Stimulated activated naive CD8-positive, alpha-beta T cell treated with anti-CD3 and anti-CD28 coated beads, Interleukin-15, amount 100 ng/mL, for 72 hours (primary cell): ENCODE measurements at places on chromosomes 7 and 10.
A peak's percentile ranks its signal among the peaks of the same experiment; 100 is the strongest.

- no peak for DNase-seq
Observed at GRCh38 chr7:13945670-13946069, 43.8 kb downstream of the ETV1 start.

DNA sequence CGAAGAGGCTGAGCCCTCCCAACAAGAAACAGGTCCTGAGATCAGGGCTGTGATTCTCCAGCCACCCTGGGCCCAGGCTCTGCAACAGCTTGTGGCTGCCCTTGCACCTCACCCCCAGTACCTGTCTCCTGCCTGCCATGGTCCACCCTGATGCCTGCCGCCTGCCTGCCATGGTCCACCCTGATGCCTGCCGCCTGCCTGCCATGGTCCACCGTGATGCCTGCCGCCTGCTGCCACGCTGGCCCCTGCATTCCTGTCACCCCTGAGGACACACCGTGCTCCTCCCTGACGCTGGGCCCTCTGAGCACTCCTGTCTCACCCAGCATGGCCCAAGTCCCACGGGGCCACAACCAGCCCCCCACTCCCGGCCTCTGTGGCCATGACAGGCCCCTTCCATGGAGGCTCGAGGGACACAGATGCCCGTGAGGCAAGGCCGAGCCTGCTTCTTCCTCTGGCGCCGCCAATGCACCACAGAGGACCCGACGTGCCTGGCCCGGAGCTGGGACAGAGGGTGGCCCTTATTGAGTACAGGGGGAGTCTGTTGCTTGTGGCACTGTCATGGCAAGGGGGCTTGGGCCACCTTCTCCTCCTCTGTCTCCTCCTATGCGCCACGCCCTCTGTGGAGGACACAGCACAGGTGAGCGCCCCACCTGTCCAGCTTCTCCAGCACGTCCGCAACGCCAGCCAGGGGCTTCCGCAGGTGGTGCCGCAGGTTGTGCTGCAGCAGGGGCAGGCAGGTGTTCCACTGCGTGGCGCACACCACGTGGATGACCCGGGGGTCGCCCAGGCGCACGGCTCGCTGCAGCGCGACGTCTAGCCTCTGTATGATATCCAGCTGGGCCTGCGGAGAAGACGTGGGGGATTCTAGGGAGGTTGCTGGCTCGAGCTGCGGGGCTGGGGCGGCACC is 18.1 kb downstream of the CFAP46 start:
- no peak for DNase-seq

DNA sequence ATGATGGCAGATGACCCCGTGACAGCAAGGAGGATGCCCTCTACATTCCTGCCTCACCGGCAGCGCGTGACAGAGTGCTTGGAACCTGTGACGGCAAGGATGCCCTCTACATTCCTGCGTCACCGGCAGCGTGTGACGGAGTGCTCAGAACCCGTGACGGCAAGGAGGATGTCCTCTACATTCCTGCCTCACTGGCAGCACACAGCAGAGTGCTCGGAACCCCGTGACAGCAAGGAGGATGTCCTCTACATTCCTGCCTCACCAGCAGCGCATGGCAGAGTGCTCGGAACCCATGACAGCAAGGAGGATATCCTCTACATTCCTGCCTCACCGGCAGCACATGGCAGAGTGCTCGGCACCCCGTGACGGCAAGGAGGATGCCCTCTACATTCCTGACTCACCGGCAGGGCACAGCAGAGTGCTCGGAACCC is 231.0 kb downstream of the DIP2C start:
- DNase-seq, result no peak

- no peak for DNase-seq
Observed at GRCh38 chr10:126496771-126497545, 108.7 kb upstream of the ADAM12 start.

GRCh38 chr7:84339306-84339705 is 144.7 kb upstream of the SEMA3A start:
- no peak for DNase-seq

DNA sequence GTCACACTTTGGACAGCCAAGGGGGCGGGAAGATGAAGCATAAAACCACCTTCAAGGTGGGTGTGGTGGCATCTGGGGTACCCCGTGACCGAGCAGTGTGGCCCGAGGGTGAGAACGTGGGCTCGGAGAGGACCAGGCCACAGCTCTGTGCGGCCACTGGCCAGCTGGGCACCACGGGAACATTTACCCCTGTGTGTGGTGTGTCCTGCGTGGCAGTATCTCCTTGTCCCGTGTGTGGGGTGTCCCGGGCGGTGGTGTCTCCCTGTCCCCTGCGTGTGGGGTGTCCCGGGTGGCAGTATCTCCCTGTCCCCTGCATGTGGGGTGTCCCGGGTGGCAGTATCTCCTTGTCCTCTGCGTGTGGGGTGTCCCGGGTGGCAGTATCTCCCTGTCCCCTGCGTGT is 570.3 kb downstream of the DNAJB6 start:
- DNase-seq, result no peak

- DNase-seq, result no peak
Observed at GRCh38 chr10:132384618-132385388, 12.2 kb upstream of the PWWP2B start.

GRCh38 chr10:29313071-29313470 is 24.2 kb downstream of the LYZL1 start:
- DNase-seq, result no peak

GRCh38 chr10:99555825-99556523 is 23.2 kb downstream of the NKX2-3 start:
- peak; percentile 49 for DNase-seq

DNA sequence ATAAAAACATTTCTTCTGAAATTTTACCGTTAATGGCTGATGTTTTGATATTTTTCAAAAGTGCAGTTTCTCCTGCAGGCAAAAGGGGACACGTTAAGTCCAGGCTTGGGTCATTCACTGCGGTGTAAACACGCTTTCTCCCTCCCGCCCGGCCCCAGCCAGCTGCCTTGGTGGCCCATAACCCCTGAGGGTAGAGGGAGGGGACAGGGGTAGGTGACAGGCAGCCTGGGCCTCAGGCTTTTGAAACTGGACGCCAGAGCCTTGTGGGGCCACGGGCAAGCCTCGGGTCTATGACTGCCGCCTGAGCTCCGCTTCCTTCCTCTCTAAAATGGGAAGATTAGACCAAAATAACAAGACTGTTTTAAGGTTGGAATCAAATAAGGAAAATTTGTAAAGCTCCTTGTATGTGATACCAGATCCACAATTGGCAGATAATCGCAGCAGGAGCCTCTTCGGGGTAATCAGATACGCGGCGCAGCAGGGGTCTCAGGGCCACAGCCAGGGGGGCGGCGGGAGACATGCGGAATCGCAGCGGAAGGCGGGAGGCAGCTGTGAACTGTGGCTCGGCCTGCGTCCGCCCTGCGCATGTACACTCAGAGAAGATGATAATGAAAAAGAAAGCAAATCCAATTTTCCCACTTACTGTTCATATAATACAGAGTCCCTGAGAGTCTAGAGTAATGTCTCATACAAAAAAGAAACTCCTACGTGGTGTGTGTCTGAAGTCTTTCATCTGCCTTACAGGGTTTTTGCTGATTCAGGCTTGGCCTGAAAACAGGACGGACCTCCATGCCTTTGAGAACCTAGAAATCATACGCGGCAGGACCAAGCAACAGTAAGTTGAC is 138.3 kb downstream of the EGFR start:
- DNase-seq, result no peak
